Fibroblast of upper back skin (primary cell): ENCODE measurements at places on chromosomes 7 and 10.
A peak's percentile ranks its signal among the peaks of the same experiment; 100 is the strongest.

- no peak for DNase-seq
These were observed 100.8 kb downstream of the CUBN start for GRCh38 chr10:17028798-17029197.

DNA sequence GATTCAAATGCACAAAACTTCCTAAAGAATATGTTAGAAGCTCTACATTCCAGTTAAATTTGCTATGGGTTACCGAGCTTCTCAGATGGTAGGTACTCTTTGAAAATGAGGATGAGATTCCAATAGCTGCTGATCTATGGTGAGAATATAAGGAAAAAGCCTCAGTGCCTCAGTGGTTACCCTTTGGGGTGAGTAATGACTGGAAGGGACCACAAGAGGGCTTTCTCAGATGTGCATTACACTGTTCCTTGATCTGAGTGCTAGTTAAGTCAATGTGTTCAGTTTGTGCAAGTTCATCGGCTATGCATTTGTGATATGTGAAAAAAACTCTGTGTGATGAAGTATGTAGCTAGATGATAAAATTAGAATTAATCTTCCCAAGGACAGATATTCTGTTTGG lies 3.5 kb downstream of the NRCAM start:
- peak; percentile 29 for DNase-seq

DNA sequence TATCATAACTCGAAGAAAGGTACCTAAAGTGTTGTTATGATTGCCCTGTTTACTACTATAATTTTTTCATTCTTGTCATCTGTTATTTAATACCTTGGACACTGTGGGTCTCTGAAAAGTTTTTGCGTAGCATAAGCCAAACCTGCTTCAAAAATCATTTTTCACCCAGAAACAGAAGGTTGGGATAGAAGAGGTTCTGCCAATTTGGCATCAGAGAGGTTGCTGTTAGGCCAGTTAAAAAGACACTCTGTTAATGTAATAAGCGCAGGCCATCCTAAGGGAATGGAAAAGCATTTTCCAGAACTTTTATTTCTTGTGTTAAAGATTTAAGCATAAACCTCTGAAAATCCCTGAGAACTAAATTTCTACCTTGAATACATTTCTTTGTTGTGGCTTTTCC lies 212.2 kb downstream of the BMPER start:
- no peak for DNase-seq

DNA sequence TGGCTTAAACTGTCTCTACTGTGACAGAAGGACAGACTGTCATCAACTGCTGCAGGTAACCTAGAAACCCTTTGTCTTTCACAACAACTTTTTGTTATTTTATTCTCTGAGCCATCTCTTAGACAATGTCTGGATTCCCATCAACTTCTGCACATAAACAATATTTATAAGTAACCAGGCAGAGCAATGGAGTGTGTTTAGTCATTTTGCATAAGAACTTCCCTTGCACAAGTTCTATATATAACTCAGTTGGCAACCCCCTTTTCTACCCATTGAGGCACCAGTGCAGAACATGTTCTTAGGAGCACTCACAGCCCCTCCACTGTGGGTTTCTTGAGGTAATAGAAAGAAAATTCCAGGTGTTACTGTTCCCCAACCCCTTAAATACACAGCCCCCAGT lies 65.0 kb upstream of the IL6 start:
- no peak for DNase-seq

DNA sequence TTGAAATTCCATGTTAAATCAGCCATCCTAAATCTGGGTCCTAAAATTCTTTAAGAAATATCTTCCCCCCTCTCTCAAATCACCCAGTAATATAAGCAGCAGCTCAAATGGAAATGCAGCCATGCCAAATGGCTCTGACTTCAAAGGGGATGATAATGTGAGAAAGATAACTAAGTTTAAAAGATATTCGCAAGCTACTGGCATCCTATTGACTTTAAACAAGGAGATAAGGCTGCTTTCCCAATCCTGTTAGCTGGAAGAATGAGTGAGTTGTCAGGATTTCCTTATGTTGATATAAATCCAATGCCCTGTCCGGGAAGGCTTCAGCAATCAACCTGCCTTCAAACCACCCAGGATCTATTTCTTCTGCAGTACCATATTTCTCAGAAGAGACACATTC lies 172.0 kb downstream of the FANK1 start:
- DNase-seq, result no peak

GRCh38 chr10:97224483-97225435 lies 39.0 kb upstream of the SLIT1 start:
- DNase-seq, result no peak

DNA sequence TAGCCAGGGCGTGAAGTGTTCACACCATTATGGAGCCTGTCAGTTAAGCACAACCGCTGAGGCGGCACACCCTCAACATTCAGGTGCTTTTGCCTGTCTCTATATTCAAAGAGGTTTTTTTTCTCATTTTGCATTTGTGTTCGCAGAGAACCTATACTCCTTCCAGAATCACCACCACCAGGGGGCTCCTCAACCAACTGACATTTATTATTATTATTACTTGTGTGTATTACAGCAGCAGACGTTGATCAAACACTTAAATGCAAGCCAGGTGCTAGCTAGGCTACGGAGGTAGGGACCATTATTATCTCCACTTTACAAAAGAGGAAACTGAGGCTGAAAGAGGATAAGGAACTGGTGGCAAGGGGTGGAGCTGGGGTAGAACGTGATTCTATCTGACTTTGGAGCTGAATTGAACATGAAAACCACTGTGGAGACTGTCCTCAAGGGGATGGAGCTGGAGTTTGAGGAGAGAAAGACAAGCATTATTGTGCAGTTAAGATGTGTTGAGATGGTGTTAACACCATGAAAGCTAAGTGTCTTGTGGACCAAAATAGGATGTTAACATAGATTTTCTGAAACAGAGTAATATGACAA lies 133.8 kb upstream of the PLXNA4 start:
- DNase-seq, result peak; percentile 34

DNA sequence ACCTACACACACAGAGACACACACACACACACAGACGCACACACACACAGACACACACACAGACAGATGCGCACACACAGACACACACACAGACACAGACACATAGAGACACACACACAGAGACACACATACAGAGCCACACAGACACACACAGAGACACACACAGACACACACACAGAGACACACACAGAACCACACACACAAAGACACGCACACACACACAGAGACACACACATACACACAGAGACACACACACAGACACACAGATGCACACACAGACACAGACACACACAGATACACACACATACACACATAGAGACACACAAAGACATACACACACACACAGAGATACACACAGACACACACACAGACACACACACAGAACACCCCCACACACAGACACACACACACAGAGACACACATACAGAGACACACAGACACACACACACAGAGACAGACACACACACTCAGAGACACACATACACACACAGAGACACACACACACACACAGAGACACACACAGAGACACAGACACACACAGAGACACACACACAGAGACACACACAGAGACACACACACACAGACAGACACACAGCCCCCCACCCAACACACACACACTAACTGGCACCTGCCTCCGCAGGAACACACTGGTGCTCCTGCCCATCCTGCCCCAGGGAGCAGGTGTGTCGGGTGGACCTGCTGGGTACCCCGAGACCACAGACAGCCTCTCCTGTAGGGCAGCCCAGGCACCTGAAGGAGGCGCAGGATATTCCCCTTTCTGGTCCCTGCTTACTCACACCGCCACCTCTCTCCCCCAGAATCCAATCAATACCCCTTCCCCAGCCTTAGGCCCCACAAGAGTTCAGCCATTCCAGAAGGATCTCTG lies 5.4 kb upstream of the FZD9 start:
- no peak for DNase-seq

GRCh38 chr10:132163278-132163765 lies 23.4 kb upstream of the DPYSL4 start:
- no peak for DNase-seq

DNA sequence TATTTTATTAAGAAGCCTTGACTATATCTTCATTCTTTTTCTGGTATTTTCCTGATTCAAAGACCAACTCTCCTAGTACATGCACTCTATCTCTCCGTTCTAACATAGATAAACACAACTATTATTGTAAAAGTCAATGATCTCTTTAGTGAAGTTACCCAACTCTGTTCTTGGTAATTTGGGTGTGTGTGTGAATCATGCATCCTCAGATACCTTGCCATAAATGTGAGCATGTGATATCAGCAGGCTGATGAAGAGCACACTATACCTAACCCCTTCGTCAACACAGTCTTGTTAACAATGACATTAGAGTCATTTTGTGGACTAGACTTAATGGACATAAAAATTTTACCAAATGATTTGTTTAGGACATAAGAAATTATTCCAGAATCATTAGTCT lies 1122.1 kb downstream of the XPNPEP1 start:
- DNase-seq, result no peak

GRCh38 chr7:1054438-1054837 lies 10.1 kb downstream of the GPR146 start:
- DNase-seq, result no peak

DNA sequence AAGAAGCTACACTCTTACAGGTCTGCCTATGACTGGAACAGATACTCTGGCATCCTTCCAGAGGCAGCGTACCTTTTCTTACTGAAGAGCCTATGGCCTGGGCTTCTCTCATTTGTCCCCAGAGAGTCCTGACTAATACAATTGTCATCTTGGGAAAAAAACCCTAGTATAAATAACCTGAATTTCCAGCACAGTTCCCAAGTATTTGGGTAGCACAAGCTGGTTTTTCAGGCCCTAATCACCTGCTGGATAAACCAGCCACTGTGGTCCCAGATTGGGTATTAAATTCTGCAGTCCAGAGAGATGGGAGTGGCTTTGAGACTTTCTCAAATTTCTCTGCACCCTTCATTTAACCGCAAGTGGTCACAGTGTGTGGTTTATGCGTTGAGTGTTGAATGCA lies 186.8 kb upstream of the NEBL start:
- DNase-seq, result peak; percentile 47

GRCh38 chr10:4067531-4067930 lies 282.5 kb upstream of the KLF6 start:
- no peak for DNase-seq

GRCh38 chr10:122286867-122287266 lies 15.8 kb downstream of the BTBD16 start:
- peak; percentile 84 for DNase-seq

GRCh38 chr10:117175215-117175900 lies 21.9 kb upstream of the KCNK18 start:
- no peak for DNase-seq

GRCh38 chr10:108424656-108425055 lies 1260.2 kb upstream of the SORCS1 start:
- DNase-seq, result peak; percentile 75

- DNase-seq, result no peak
These were observed 244.4 kb upstream of the FZD1 start for GRCh38 chr7:91019686-91020385.

- no peak for DNase-seq
These were observed 41.6 kb upstream of the PTPRZ1 start for GRCh38 chr7:121831351-121831750.

- DNase-seq, result no peak
These were observed 16.4 kb downstream of the LRRC4 start for GRCh38 chr7:128014811-128015210.

DNA sequence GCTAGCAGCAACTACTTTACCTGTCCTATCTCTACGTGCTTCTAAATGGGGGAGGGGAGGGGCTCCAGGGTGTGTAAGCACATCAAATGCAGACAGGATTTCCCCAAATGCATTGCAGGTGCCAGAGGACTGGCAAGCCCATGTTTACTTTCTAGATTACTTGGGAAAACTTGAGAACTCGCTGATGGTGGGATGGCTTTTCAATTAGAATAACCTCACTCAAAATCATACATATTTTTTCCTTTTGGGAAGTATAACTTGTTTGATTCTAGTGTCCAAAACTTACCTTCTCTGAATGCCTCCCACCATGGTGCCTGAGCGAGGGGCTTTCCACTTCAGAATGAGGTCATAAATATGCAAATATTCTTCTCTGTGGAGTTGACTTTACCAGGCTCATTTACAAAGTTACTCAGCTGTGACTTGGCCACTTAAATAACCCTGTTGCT lies 191.3 kb upstream of the RHOBTB1 start:
- DNase-seq, result no peak

DNA sequence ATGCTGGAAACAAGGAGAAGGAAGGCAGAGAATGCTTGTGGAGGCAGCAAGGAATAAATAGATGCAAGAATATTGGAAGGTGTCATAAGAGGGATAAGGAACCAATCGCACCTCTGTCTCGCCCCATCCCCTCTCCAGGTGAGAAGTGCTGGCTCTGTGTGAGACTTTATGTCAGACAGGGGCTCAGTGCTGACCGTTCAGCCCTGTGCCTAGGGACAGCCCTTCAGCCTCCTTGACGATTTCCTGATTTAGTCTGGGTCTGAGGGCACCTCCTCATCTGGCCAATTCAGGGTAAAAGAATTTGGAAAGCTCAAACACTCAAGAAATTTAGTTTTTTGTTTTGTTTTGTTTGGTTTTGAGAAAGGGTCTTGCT lies 54.9 kb downstream of the FAM241B start:
- no peak for DNase-seq

GRCh38 chr10:27759483-27760272 lies 14.1 kb upstream of the MKX start:
- no peak for DNase-seq

GRCh38 chr10:120891365-120891764 lies 40.2 kb downstream of the WDR11 start:
- peak; percentile 81 for DNase-seq

DNA sequence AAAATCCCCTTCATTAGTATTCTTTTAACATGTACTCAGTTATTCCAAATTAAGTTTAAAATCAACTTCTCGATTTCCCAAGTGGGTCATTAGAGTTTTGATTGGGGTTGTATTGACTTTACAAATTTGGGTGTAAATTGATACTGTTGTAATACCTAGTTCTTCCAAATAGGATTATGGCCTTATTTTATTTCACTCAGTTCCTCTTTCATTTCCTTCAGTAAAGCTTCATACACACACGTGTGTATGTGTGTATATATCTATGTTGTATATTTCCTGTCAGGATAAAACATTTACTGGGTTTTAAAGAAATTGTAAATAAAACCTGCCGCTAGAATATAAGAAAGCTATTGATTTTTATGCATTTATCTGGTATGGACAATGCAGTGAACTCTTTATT lies 15.9 kb downstream of the YME1L1 start:
- no peak for DNase-seq

DNA sequence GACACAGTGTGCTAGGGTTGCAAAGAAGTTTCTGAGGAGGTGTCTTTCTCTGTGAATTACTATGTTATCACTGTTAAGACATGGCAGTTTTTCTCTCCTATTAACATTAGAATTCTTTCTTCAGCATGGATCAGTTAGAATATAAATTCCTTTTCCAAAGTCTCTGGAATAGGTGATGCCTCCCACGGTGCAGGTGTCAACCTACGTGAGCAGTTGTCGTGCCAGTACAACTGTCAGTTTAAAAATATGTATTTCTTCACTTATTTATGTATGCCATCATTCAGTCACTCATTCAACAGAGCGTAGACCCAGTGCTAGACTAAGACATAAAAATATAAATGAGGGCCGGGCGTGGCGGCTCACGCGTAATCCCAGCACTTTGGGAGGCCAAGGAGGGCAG lies 83.5 kb downstream of the TACC2 start:
- no peak for DNase-seq
